ENCODE measurements at places on chromosomes 3 and 15.

DNA sequence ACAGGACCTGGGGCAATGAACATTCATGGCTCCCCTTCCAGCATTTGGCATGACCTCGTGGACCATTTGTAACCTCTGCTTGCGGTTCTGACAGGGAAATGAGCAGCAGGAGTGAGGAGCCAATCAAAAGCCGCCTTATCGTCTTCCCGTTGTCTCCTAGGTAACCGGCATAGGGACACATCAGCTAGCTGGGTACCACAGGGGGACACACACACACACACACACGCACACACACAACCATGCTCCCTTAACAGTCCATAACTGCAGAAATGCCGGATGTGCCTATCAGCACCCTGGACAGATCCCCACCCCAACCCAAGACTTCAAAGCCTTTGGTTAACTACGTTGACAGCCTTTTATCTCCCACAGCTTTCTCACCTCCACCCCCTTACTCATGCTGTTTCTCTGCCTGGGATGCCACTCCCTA lies 53.4 kb upstream of the CCDC174 start:
- peak; percentile 5 for DNase-seq

DNA sequence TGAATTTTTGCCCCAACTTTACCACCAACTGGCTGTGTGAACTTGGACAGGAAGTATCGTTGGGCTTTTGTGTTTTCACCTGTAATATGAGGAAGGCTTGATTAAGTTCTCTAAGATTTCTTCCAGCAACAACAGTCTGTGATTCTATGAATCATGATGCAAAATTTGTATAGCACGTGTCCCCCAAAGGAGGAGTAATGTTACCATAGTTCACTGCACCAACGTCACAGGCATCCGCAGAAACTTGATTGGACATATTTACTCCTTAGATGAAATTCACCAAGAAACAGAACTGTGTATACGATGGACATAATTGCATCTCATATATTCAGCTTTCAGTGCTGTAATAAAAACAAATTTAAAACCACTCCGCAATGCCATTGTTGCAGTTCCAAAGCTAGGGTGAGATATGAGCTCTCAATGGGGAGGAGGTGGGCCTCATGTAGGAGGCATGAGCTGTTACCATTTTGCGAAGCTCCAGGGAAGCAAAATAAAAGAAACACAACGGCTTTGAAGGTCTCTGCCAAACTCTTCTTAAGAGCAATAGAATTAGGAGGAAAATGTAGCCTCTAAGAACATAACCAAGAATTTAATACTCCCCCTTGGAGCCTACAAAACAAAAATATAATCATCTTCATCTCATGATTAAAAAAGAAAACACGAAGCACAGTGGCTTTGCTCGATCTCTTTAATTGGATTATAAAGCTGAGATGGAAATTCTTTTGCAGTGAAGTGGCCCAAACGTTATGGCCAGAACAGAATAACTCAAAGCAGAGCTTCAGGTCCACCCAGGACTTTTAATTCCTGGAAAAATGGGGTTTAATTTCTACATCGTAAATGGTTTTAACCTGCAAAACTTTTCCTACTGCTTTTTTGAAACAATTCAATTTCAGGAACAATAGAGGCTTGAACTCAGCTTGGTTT lies 80.7 kb downstream of the CHST2 start:
- DNase-seq: no peak

DNA sequence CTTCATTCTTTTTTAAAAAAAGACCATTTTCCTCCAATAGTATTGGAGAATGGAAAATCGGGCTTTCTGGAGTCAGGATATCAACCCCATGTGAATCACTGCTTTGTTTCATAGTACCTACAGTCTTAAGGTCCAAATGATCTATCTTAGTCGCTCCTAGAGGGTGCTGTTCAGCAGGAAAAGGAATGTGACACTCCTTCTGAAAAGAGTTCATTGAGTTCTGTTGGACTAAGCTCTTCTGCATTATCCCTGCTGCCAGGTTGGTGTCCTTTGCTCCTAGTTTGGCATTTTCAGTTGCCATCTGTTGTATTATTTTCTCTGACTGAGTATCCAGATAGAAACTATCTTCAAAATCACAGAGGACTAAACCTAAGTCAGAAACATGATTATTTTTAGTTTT lies 57.2 kb downstream of the POLQ start:
- no peak for DNase-seq

DNA sequence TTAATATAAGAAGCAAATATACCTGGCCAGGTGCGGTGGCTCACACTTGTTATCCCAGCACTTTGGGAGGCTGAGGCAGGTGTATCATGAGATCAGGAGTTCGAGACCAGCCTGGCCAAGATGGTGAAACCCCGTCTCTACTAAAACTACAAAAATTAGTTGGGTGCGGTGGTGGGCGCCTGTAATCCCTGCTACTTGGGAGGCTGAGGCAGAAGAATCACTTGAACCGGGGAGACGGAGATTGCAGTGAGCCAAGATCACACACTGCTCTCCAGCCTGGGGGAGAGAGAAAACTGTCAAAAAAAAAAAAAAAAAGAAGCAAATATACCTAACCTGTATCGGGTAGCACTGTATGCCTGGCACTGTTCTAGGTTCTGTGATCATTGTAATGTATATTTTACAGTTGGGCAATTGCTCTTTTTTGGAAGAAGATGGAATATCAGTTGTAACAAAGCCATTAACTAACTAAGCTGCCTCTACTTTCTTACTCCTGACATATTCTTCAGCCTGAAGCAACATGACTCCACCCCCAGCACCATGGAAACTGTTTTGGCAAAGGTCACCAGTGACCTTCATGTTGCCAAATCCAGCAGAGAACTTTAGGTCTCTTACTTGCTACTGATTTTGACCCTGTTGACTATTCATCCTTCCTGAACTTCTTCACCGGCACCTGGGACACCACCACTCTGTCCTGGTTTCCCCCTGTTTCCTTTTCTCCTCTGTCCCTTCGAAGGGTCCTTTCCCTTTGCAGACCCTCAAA lies 203.8 kb downstream of the RPLP1 start:
- no peak for DNase-seq

- DNase-seq: no peak
Observed at GRCh38 chr3:186182850-186183249, 74.0 kb upstream of the ETV5 start.

- no peak for DNase-seq
Observed at GRCh38 chr15:94704421-94704820, 473.1 kb downstream of the MCTP2 start.
